ENCODE measurements at places on chromosomes 4 and X. TPM values are rescaled to one million over a fixed set of nuclear protein-coding genes. Genes with fewer than 3 reads are reported as not detected.

The MAB21L2 gene
- 0.09 TPM for total RNA-seq

The RELL1 gene
- 38.4 TPM for total RNA-seq

The NDST3 gene
- total RNA-seq, result 0.09 TPM

DNA sequence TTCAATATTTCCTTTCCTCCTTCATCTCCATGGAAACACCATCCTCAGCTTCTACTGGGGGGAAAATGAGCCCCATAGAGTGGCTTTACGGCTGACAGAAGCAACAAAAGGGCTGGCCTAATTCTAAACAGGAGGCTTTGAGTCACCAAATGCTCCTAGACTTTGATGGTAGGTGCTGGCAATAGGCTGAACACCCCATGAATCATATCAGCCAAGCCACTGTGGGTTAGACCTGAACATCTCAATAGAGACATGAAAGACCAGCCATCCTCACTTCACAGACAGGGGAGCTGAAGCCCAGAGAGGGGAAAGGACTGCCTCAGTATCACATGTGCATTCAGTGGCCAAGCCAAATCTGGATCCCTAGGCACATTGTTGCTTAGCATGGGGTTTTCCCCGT, 107.6 kb downstream of the AMER1 start:
- H3K36me3 ChIP-seq, result no peaks in the 10 kb centered on the region
- no peak for DNase-seq
- no peaks in the 10 kb centered on the region for H3K4me1 ChIP-seq
- H3K27me3 ChIP-seq, result no peaks in the 10 kb centered on the region

DNA sequence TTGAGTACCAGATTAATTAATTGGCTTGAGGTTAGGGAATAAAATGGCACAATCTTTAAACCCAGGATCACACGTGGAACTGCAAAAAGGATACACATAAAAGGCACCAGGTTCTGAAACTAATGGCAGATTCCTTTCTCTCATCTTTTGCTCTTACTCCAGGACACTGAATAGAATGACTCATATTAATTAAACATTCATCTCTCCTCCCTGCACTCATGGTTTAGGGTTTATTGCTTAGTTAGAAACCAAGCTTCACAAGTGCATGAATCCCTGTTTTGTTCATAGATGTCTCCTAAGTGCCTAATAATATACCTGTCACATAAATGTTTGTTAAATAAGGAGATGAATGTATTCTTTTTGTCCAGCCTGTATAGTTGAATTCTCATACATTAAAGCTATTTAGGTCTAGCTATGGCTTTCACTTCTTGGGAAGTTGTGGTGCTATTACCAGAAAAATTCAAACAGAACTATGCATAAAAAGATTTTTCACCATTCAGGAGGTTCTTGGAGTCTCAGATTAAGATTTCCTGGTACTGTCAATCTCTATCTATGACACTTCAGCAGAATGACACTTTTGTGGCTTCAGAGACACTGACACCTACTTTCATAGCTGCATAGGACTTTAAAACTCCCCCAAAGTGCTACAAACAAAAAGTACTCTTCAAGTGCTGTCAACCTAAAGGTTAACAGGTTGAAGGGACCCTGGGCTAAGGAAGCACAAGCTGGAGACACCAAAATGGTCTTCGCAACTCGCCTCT, 7.4 kb downstream of the CORIN start:
- H3K4me1 ChIP-seq, result peaks cover under 1% of the 10 kb centered on the region
- no peaks in the 10 kb centered on the region for H3K36me3 ChIP-seq
- H3K27me3 ChIP-seq, result no peaks in the 10 kb centered on the region
- no peak for DNase-seq
